ENCODE measurements at places on chromosomes 16 and 17.

DNA sequence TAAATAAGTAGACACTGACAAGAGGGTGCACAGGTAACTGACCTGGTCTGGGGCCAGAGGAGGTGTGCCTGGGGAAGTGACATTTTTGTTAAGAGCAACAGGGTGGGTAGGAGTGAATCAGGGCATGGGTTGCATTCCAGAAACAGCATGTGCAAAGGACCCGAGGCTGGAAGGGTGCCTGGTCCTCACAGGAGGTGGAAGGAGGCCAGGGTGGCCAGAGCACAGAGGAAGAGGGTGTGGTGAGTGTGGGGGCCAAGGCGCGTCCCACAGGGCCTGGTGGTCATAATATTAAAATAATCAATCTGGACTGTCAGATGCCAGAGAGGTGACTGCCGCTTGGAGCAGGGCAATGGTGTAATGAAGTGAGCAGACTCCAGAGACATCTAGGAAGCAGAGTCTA is 14.3 kb downstream of the ARHGAP23 start:
- no peak for DNase-seq

DNA sequence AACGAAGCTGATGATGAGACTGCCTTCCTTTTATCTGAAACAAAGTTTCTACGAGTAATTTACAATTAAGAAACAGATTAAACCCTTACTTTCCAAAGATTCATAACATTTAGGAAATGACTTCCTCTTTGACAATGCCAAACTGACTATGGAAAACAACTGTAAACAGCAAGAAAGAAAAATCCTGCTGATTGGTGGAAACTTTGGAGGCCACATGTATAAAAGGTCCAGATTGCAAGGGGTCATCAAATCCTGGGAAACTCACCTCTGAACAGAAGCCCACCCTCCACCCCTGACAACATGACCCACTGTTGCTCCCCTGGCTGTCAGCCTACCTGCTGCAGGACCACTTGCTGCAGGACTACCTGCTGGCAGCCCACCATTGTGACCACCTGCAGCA is at the start of gene KRTAP9-6:
KRTAP9-6 (plus strand) TSS at position 301 of the 400 bp plus-strand sequence; CDS start at position 301, 0 bp downstream.
- DNase-seq: no peak

- no peak for DNase-seq
These were observed 38.6 kb downstream of the CDH11 start for GRCh38 chr16:65083164-65083857.

DNA sequence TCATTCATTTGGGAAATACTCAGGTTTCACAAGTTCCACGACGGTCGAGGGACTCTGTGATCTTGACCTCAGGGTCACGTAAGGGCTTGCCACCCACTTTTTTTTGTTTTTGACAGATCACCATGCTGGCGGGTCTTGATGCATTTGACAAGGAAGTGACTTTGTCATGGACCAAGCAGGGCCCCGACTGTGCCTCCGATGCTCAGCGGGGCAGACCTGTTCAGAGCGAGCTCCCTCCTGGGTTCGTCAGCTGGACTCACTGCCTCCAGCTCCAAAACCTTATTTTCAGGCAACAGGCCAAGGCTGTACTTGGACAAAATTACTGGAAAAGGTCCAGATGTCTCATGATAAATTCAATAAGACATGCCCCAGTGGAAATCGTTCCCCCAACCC is 9.0 kb upstream of the CLEC18A start:
- no peak for DNase-seq

GRCh38 chr17:77724876-77725615 is 233.5 kb upstream of the TNRC6C start:
- peak; percentile 77 for DNase-seq

DNA sequence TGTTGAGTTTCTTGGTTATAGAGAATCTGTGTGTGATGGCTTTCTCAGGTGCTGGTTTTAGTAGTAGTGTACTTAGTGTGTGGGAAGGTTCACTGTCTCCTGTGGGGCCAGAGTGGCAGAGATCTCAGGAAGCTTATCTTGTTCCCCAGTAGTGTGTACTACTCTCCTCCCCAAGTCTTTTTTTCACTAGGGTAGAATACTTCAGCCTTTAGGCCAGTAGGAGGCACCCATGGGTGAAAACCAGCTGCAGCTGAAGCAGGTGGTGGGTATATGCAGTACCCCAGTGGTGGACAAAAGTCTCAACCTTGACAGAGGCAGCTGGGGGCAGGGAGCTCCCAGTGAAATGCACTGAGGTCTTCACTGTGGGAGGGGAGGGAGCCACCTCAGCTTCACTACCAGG is 109.9 kb downstream of the PHKB start:
- no peak for DNase-seq

DNA sequence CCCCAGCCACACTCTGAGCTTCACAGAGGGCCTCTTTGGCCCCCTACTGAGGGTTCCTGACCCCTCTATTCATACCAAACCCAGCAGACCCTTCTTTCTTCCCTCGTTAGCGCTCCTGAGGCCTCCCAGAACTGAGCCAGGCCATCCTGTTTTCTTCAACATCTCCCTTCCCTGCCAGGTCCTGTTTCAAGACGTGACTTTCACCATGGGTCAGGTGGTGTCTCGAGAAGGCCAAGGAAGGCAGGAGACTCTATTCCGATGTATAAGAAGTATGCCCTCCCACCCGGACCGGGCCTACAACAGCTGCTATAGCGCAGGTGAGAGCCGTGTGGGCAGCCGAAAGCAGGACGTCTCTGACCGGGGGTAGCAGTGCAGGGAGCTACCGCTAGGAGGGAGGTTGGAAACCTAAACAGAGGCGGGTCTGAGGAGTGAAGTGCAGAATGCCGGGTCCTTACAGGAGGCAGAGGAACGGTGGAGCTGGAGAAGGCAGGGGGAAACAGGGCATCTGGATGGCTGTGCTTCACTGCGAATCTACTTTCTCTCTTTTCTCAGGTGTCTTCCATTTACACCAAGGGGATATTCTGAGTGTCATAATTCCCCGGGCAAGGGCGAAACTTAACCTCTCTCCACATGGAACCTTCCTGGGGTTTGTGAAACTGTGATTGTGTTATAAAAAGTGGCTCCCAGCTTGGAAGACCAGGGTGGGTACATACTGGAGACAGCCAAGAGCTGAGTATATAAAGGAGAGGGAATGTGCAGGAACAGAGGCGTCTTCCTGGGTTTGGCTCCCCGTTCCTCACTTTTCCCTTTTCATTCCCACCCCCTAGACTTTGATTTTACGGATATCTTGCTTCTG is 1.3 kb upstream of the SENP3 start:
- DNase-seq: no peak

GRCh38 chr17:43517615-43518386 is 28.3 kb downstream of the ETV4 start:
- no peak for DNase-seq

GRCh38 chr17:35373534-35373983 is at the start of gene SLFN11:
SLFN11 (minus strand) TSS chr17:35373621; CDS start chr17:35363807, 9,814 bp downstream.
- DNase-seq: peak; percentile 67

GRCh38 chr16:3745751-3746355 is 28.5 kb upstream of the TRAP1 start:
- no peak for DNase-seq

DNA sequence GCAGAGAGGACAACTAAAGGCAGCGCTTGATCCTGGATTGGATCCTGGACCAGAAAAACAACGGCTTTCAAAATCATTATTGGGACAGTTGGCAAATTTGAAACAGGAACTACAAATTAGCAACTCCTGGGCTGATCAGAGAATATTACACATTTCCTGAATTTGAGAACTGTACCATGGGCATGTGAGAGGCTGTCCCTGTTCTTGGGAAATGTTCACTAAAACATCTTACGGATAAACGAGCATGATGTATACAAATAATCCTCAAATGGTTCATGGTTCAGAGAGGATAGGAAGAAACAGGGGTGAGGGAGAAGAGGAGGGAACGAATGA is 2.3 kb upstream of the ITGAE start:
- no peak for DNase-seq

- no peak for DNase-seq
These were observed 8.4 kb downstream of the KRT39 start for GRCh38 chr17:40958086-40958953.

- no peak for DNase-seq
These were observed 17.5 kb upstream of the KRT20 start for GRCh38 chr17:40902498-40902897.

DNA sequence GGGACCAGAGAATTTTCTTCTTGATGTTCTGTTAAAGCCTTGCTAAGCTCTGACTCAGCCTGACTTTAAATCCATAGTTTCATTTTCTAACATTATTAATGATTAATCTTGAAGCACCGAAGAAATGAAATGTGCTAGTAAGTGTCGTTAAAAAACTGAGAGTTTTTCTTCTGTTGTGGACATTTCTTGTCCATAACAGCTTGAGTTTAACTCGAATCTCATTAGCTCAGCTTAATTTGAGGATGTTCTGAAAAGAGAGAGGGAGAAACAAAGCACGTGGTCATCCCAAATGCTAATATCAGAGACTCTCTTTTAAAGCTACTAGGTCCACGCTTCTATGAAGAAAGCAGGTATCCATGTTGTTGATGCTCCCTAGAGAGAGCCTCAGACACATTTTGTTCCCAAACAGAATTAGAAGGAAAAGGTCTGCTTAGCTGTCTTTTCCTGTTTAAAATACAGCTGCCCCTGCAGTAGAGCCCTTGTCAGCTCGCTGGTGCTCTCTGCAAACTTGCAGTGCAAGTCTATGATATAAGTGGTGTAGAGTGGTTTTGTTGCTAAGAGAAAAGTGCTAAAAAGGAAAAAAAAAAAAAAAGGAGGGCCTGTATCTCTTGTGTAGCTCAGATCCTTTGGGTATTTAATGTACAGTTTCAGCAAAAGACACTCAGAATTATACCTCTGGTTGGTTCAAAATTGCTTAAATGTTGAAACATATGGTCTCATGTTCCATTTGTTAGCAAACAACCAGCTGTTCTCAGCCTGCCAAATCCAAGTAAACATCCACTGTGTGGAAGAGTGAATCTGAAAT is 191.1 kb upstream of the TBX2 start:
- DNase-seq: no peak

DNA sequence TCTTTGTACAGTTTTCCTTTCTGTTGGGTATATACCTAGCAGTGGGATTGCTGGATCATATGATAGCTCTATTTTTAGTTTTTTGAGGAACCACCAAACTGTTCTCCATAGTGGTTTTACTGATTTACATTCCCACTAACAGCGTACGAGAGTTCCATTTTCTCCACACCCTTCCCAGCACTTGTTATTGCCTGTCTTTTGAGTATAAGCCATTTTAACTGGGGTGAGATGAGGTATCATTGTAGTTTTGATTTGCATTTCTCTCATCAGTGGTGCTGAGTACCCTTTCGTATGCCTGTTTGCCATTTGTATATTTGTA is 887 bp upstream of the EVI2B start:
- no peak for DNase-seq

- no peak for DNase-seq
These were observed 1.2 kb downstream of the LLGL2 start for GRCh38 chr17:75526555-75527270.

DNA sequence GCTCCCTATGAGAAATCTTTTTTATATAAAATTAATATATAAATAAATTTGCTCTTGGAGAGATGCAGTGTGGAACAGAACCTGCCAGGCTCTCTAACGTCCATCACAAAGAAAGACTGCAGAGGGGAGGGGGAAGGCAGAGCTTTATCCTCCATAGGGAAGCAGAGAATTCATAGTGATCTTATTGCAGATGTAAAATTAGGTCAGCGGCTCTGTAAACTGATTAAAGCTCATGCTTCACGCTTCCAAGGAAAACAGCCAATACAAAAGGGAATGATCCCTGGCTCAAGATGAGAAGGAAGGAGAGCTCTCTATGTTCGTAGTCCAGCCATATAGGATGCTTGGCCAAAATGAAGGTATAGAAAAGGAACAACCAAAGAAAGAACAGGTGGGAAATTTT is 532.3 kb upstream of the PSMD7 start:
- DNase-seq: no peak

- DNase-seq: no peak
These were observed 684 bp upstream of the SPIRE2 start for GRCh38 chr16:89827383-89828198.

DNA sequence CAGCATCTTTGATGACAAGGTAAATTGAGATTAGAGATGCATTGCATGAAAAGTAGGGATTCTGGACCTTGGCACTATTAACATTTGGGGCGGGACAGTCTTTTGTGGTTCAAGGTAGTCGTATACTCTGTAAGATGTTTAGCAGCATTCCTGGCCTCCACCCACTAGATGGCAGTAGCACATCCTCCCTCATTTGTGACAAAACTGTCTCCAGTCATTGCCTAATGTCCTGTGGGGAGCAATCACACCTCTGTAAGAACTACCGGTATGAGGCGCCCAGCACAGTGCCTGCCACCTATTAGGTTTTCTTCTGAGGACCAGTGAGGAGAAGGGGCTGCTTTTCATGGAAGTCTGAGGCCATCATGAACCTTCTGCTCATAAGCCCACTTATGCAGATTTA is 180.8 kb downstream of the RBFOX1 start:
- DNase-seq: peak; percentile 2

DNA sequence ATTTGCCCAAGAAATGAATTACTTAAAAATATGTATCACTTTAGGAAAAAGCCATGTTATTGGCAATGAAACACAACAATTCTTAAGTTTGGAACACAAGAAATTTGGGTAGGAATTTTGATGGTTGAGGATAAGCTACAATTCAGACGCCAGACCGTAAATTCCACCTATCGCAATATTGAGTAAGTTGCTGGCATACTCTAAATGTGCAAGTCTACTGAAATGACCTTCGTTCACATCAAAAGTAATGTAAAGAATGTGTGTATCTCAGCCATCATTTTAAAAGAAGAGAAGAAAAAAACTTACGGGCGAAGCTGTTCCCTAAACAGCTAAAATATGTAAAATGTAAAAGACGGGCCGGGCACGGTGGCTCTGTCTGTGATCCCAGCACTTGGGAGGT is 33.4 kb downstream of the UBE2G1 start:
- no peak for DNase-seq

DNA sequence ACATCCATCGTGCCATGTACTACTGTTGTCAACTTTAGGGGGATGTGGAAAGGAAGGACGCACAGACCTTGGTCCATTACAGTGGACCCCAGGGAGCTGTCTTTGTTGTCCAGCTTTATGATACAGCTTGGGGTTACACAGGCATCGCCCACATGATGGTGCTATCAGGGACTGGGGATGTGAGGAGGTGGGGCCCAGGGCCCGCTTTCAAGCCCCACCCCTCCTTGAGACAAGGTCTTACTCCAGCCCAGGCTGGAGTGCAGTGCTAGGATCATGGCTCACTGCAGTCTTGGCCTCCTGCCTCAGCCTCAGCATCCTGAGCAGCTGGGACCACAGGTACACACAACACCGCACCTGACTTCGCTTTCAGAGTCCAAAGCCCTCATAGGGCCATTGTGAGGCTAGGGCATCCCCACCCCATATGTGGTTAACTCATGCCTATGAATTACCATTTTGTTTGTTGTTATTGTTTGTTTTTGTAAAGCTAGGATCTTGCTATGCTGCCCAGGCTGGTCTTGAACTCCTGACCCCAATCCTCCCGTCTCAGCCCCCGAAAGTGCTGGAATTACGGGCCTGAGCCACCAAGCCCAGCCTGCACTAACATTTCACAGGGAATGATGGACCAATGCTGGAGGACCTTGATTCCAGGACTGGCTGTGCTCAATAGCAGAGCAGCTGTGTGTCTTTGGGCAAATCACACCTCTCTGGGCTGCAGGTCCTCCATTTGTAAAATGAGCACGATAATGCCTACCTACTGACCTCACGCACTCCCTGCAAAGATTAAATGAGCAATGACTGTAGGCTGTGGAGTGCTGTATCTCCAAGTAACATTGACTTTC is 17.2 kb downstream of the ST3GAL2 start:
- DNase-seq: no peak

- no peak for DNase-seq
These were observed at the start of gene RSKR for GRCh38 chr17:28613931-28614381. RSKR (minus strand) TSS chr17:28614185; CDS start chr17:28614161, 24 bp downstream.

All from NCI-H187 (cell line).